GM06990 (cell line): ENCODE measurements at places on chromosomes 13 and 19.
A peak's percentile ranks its signal among the peaks of the same experiment; 100 is the strongest.

DNA sequence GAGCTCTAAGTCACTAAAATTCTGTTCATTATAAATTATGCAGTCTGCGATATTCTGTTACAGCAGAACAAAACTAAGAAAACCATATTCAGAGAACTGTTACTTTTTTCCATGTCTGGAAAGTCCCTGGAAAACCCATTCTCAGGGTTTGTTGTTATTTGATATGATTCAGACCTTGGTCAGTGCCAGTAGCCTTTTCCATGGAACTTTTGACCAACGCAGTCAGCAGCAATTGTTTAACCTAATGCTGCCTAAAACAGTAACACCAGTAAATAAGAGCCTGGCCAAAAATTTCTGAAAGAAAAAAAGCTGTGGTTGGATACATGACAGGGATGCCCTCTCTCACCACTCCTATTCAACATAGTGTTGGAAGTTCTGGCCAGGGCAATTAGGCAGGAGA lies 402.7 kb downstream of the TBC1D4 start:
- no peak for DNase-seq

DNA sequence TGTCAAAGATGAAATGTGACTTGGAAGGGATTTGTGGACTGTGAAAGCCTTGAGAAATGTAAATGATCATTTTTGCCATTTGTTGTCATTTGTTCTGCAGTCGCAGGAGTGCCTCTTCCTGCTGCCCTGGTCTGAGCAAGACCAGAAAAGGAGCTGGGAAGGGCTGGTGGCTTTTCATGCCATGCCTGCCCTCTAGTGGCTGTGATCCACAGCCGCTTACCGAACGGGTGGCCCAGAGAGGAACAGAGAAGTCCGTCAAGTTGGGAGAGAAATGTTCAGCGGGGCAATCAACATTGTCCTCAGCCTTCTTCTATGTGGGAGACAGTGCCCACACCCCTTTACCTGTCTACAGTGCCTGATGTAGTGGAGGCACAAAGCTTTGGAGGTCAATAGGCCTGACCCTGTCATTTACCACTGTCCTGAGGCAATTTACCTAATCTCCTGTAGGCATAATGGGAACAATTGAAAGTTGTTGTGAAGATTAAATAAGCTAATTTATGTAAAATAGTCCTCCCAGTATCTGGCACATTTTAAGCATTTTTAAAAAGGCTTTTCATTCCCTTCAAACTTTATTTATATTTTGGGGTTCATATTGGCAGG lies 224.5 kb downstream of the B3GLCT start:
- DNase-seq = peak; percentile 22

DNA sequence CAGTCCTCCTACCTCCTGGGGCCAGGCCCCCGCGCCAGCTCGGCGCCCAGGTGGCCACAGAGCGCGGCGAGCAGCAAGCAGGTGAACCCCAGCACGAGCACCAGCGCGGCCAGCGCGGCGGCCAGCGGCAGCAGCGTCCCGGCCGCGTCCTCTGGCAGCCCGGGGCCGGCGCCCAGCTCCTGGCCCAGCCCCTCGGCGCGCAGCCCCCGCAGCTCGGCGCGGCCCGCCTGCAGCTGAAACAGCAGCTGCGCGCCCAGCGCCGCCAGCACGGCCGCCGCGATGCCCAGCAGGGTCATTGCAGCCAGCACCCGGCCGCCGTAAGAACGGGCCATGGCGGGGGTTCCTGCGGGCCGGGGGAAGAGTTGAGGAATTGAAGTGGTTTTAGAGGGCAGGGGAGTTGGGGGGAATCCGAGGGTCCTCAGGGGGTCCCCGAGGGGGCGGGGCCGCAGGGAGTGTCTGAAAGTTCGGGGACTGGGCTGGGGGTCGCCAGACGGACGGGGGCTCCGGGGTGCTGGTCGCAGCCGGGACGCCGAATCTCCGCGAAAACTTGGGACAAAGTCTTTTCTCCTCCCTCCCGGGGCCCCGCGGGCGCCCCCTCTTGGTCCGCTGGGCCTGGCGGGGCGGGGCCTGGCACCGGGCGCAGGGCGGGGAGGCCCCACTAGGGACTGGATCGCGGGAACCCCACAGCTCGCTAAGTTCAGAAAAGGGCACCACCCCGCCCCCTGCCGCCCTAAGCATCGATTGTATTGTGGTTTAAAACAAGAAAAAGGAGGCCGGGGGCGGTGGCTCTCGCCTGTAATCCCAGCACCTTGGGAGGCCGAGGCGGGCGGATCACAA lies at the start of gene TMEM221:
Gene TMEM221, minus strand, starts transcription at position 538 of the 837 bp plus-strand sequence. Its CDS starts 206 bp downstream, at position 332.
- DNase-seq = peak; percentile 41

- no peak for DNase-seq
Observed at GRCh38 chr13:25375727-25376358, 4.1 kb downstream of the ATP8A2 start.
